ENCODE measurements at places on chromosomes 1 and 21.

DNA sequence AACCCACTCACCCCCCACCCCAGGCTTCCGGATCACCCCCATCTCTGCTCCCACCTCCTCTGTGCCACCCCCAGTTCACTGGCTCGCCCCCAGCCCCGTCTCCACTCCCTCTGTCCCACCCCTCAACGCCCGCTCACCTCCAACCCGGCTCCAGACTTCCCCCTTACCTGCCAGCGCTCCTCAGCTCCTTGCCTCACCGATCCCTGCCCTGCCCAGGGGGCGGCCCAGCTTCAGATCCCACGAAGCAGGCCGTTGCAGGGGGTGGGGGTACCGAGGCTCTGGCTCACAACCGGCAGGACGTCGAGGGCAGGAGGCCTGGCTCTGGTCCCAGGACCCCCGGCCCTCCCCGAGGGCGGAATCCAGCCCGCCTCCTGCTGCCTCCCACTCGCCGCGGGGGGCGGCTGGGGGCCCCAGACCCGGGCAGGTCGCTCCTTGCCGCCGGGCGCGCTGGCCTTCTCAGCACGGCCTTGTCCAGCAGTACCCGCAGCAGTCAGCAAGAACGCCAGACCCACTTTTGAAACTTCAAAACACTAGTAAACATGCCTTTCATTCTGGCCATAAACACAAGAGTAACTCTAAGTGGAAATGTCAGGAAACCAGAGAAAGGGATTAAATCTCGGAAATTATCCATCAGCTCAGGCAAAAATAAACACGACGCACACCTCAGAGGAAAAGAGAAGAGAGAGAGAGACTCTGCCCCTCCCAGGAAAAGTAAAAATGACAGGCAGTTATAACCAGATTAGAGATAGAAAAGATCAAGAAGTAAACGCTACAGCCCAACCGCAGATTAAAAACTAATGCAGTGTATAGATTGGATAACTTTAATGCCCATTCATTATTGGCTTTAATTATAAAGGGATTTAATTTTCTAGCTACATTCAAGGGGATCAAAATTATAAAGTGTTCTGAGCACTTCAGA, 1.0 kb upstream of the FAM89A start:
- DNase-seq = no peak

DNA sequence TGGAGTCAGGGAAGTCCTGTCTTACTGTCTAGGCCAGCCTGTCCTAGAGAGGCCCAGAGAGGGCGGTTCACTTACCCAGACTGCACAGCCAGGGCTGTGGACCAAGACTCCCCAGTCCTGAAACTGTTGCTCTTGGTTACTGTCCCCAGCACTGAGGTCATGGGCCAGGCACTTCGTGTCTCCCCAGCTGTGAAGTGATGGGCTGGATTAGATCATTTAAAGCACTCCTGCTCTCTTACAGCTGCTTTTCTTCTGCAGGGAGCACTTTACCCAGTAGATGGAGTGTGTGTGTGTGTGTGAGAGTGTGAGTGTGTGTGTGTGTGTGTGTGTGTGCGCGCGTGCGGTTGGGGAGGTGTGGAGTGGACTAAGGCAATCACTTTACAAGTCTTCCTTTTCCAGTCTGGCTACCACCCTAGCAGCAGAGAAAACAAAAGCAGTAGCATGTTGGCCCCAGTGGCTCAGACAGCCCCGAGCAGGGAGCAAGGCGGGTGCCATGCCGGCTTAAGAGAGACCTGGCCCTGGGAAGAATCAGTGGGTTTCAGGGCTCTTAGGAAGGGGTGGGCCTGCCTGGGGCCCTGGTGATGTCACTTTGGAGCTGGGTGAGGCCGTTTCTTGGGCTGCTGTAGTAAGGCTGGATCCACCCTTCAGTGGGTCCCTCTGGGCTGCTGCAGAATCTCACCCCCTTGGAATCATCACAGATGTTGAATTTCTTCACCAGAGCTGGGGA, 2.4 kb downstream of the SPSB1 start:
- DNase-seq = no peak

DNA sequence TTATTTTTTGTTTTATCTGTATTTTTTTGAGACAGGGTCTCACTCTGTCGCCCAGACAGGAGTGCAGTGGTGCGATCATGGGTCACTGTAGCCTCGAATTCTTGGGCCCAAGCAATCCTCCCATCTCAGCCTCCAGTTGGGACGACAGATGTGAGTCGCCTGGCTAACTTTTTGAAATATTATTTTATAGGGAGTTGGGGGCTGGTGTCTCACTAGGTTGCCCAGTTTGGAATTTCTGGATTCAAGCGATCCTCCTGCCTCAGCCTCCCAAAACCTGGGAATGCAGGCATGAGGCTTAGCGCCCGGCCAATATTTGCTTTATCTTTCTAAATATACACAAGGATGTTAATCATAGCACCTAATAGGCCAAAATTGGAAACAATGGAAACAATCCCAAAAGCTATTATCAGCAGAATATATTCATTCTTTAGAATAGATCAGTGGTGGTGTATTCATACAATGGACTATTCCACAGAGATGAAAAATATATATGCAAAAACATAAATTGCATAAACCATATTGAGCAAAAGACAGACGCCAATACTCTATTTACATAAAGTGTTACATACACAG, 55.9 kb downstream of the DAP3 start:
- DNase-seq = no peak

- no peak for DNase-seq
These were observed 39.4 kb downstream of the PTAFR start for GRCh38 chr1:28136922-28137613.

DNA sequence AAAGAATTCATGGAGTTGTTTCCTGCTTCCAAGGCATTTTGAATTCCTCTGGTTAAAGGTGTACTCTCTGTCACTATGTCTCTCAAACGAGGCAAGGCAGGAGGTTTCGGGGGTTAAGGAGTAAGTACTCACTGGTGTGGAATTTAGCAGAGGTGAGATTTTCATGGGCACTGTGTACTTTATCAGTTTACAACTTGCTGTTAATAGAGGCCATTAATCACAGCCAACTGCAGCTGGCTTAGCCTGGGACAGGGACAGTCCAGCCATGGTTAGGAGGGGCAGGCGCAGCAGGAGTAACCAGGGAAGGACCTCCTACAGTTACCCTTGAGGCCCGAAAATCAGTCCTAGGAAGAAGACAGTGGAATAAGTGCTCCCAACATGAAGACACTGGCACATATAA, 18.1 kb upstream of the TMEM9 start:
- no peak for DNase-seq

DNA sequence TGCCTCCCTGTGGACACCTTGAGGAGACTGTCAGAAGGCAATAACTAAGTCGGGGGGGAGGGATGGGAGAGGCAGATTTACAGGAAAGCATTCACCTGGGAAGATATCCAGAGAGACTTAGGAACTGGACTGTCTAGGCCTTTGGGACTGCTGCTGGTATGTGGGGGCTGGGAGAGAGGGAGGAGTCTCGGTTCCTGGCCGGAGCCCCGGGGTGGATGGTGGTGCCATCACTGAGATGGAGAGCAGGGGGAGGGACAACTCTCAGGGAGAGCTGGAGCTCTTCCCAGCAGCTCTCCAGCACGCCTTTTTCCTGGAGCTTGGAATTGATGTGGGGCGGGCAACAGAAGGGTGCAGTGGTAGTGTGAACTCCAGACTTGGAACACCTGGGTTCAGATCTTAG, 22.1 kb downstream of the PTPRF start:
- no peak for DNase-seq

- DNase-seq = no peak
These were observed at the start of gene OLFML2B for GRCh38 chr1:162023547-162024501. OLFML2B (minus strand) TSS chr1:162023869; CDS start chr1:162023430, 439 bp downstream.

GRCh38 chr21:36510911-36511310, 31.0 kb upstream of the CLDN14 start:
- DNase-seq = no peak

GRCh38 chr1:3944578-3945125, 44.6 kb upstream of the C1orf174 start:
- no peak for DNase-seq

- DNase-seq = no peak
These were observed 39.3 kb upstream of the RGS4 start for GRCh38 chr1:163029901-163030300.

- DNase-seq = no peak
These were observed 94.7 kb upstream of the VAMP3 start for GRCh38 chr1:7676274-7676945.

GRCh38 chr1:26998429-26999300, 5.2 kb downstream of the TRNP1 start:
- no peak for DNase-seq

- DNase-seq = no peak
These were observed 16.7 kb upstream of the PSMD4 start for GRCh38 chr1:151237678-151238466.

- no peak for DNase-seq
These were observed 451.1 kb downstream of the RWDD3 start for GRCh38 chr1:95685081-95685480.

- DNase-seq = no peak
These were observed 21.5 kb downstream of the PANK4 start for GRCh38 chr1:2504949-2505272.

DNA sequence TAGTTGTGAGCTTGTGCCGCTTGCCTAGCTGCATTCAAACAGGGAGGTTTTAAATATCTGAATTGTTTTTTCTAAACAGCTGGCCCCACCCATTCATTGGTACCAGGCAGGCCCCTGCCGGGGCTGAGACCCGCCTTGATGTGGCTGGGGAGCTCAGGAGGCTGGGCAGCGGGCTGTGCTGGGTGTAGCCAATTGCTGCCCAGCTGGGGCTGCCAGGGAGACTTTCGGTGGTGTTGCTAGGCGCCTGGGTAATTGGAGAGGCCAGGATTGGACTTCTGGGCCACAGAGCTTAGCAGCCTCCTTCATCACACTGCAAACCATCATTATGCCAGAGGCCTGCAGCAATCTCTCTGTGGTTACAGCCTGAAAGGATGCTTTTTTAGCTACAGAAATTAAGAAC, 12.2 kb downstream of the RHBDL2 start:
- no peak for DNase-seq

- no peak for DNase-seq
These were observed 8.4 kb downstream of the LRRC8D start for GRCh38 chr1:89829186-89829585.

DNA sequence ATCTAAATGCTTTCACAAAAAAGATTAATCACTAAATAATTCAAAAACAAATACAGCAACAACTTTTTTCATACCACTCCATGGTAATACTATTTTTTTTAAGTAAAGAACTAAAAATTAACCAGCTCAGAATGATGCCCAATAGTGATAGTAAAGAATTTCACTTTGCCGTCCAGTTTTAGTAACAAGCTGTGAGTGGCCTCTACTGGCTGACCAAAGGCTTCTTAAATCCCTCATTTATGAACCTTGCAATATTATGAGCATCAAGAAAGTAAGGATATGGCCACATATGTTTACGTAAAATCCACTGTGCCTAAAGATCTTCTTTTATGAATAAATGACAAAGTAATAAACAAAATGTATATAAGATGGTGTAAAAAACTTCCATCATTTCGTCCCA, 108.6 kb downstream of the GPATCH2 start:
- DNase-seq = no peak

DNA sequence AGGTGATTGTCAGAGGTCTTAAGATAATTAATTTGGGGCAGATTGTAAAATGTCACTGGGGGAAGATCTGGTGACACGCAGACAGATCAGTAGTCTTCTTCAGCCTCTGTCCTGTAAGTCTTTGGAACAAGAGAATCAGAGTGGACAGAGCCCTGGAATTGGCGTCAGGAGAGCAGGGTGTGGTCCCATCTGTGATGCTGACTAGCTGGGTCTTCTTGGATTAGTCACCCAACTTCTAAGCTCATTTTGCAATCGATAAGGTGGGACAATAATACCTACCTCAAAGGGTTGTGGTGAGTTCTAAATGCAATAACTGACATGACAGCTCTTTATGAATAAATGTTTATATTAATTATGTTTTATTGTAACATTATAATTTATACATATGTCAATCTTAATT, 4.8 kb downstream of the FASLG start:
- no peak for DNase-seq

DNA sequence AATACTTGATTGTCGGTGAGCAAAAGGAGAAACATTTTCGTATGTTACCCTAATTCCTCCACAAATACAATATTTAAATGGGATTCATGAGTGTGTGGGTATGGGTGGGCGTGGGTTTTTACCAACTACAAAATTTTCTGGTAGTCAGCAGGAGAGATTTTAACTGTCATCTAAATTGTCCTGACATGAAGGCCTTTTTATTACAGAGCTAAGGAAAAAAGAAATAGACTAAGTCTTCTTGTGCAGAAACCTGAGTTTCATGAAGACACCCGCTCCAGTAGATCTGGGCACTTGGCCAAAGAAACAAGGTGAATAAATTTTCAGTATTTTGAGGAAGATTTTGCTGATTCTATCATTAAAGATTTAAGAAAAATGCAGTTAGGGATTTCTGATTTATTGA, 752 bp downstream of the RGS18 start:
- DNase-seq = no peak

DNA sequence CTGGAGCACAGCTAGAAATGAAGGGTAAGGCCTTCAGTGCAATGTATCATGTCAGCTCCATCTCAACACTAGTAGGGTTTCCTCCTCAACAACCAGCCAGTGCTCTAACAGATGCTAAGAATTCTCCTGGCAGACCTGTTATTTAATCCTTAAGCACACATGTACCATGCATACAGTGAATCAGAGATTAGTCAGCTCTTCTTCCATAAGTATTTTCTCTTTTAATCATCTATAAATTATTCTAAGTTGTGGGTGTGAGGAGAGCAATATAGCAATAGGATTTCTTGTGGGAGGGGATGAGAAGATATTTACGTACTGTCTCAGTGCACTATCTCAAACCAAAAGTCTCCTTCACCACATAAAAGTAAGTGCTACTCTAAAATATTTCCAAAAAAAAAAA, 95.3 kb downstream of the COP1 start:
- DNase-seq = no peak

GRCh38 chr21:33974513-33975468, 59.2 kb upstream of the ATP5PO start:
- DNase-seq = no peak

GRCh38 chr21:35408401-35408800, 359.3 kb upstream of the RUNX1 start:
- DNase-seq = no peak

GRCh38 chr1:171457412-171457811, 27.9 kb upstream of the PRRC2C start:
- peak; percentile 95 for DNase-seq

- DNase-seq = no peak
These were observed 131.9 kb downstream of the NPHP4 start for GRCh38 chr1:5860277-5860676.

- DNase-seq = no peak
These were observed 256.5 kb downstream of the ZNF648 start for GRCh38 chr1:181804989-181805388.

- no peak for DNase-seq
These were observed 7.9 kb upstream of the SH3GLB1 start for GRCh38 chr1:86696522-86696921.

DNA sequence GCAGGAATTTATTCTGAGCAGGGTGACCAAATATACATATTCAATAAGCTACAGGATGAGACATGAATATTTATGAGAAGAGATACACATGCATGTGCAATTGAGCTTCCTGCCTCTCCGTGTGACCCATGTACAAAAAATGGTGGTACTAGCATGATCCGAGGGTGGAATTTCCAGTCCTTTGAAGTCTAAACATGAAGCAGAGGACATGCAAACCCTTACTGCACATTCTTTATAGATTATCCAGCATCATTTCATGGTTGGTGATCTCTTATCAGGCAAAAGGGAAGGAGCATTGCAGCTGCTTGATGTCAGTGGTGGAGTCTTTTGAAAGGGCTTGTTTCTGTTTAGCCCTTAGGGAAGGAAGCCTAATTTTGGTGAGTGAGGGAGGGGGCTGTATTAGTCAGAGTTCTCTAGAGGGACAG, 448.6 kb downstream of the SETD4 start:
- no peak for DNase-seq

- no peak for DNase-seq
These were observed 14.8 kb downstream of the CD2 start for GRCh38 chr1:116769104-116769452.

GRCh38 chr1:17875171-17875881, 120.2 kb downstream of the ACTL8 start:
- no peak for DNase-seq
